Stimulated activated CD8-positive, alpha-beta memory T cell treated with anti-CD3 and anti-CD28 coated beads, Interleukin-7, amount 100 ng/mL, for 24 hours (primary cell): ENCODE measurements at places on chromosomes 6 and 20.

DNA sequence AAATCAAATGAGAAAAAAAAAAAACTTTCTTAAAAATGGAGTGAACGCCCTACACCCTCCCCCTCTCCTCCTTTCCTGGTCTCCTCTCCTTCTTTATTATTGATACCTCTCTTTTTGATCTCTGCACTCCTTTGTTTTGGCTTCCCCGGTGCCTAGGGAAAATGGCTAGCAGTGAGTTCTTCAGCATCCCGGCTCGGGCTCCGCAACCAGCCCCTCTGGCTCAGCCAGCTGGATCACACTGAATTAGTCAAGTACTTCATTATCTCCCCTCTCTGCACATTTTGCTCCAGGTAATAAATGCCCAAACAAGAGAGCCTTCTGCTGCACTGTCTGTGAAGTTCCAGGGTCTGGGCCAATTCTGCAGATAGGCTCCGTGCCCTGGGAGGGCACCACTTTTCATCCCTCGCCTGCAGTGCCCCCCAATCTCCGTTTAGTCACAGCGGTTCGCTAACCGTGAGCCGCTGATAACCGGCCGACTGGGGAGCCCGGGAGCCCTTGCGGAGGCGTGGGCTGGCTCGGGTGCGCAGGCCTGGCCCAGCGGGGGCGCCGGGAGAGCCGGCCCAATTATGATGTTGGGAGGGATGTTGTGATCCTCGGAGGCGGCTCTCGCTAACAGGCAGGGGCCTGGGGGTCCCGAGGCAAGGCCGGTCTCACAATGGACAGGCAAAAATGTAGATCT, 301.9 kb downstream of the TFAP2A start:
- no peak for DNase-seq

- no peak for DNase-seq
Observed at GRCh38 chr6:2204272-2204671, 41.1 kb downstream of the GMDS start.

DNA sequence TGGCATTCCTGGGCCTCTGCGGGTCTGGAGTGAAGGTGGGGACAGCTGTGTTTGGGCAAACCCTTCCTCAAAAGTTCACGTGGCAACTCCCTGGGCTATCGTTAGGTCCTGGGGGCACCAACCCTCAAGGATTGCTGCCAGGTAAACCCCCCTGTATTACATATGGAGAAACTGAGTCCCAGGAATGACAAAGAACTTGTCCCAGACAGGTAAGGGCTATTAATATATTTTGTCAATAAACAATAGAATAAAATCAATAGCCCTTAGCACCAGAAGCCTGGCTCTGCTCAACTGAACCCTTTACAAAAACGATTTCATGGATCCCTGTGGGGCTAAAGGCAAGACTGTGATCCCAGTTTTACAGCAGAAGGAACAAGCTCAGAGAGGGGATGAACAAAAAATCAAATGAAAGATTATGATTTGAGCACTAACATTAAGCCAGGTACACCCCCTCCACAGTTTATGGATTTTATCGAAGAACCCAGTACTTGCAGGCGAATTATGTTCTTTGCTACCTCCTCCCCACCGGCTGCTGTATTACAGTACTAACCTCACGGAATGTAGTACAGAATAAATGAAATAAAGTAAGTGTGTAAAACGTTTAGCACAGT, 2.7 kb downstream of the ID1 start:
- DNase-seq = no peak

DNA sequence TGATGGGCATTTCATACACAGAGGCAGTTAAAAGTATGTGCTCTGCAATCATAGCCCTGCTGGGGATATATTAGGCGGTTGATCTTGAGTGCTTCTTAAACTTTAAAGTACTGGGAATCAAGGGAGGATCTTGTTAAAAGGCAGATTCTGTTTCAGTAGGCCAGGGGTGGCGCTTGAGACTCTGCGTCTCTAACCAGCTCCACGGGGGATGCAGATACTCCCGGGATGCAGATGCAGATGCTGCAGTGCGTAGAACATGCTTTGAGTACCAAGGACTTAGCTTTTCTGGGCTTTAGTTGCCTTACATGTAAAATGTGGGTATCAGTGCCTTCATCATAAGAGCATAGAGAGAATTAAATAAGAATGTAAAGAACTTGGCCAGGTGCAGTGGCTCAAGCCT, 44.4 kb upstream of the ENPP5 start:
- no peak for DNase-seq

GRCh38 chr6:68313911-68314310, 321.2 kb upstream of the ADGRB3 start:
- DNase-seq = no peak

GRCh38 chr6:43942011-43942442, 172.0 kb downstream of the VEGFA start:
- DNase-seq = no peak

- no peak for DNase-seq
Observed at GRCh38 chr6:53342217-53342616, 6.5 kb downstream of the ELOVL5 start.

- no peak for DNase-seq
Observed at GRCh38 chr20:18018100-18018499, 39.6 kb downstream of the OVOL2 start.

DNA sequence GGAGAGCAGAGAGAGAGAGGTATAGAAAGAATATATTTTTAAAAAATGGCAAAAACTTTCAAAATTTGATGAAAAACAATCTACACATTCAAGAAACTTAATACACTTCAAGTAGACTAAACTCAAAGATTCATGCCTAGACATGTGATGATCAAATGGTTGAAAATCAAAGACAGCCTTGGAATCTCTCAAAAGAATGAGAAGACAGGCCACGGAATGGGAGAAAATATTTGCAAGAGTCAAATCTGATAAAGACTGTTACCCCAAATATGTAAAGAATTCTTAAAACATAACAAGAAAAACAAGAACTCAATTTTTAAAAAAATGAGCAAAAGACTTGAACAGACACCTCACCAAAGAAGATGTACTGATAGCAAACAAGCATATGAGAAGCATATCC, 49.7 kb downstream of the THEMIS start:
- no peak for DNase-seq

DNA sequence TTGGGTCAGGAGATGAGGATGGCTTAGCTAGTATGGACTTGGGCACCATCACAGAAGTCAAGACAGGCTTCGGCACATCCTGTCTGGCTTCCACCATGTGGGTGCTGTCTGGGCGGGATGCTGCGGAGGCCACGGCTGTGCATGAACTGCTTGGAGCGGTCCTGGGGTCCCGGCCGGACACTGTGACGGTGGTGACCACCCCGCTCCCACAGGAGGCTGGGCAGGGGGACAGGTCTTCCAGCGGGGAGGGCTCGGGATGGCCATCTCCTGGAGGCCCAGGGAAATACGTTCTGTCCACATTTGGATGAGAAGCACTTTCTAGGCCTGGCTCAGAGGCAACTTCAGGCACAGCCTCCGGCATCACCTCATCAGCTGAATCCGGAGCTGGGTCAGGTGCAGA, 32.1 kb upstream of the TCFL5 start:
- no peak for DNase-seq
